ENCODE measurements at places on chromosomes 3 and 15. TPM values are rescaled to one million over a fixed set of nuclear protein-coding genes. Genes with fewer than 3 reads are reported as not detected.

Gene TRH
- total RNA-seq = not detected

Gene RASGRP1
- total RNA-seq = 173 TPM

Gene KBTBD13
- total RNA-seq = not detected

DNA sequence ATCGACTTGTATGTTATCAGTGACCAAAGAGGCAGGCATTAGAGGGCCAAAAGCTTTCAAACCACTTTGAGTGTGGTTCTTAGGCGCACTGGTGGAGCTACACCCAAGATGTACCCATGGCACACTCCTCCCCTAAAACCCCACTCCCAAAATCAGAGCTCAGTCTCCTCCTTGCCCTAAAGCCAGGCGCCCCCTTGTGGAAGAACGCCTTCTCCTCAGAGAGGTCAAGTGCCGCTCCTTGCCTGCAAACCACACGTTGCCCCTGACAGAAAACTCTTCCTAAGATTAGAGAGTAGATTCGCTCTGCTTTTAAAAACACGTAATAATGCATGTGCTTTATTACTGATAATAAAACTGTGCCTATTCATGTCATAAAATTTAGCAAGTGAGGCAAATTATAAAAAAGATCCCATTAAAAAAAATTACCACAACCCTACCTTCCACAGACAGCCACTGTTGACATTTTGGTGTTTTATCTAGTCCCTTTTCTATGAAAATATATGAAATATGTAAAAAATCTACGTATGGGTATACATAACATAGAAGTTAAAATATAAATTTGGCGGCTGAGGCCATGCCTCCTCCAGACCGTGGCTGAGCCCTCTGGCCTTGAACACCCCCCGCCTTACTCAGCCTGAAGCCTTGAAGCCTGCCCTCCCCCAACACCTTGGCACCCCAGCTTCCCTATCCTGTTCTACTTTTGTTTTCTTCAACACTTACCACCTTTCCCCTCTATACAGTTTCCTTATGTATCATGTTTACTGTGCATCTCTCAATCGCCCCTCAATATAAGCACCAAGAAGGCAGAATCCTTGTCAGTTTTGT, 33.5 kb downstream of the BCL2L10 start:
- DNase-seq = peak; percentile 88

Gene SNX22
- 0.60 TPM for total RNA-seq

GRCh38 chr15:78943692-78944091, 1.2 kb downstream of the CTSH start:
- no peak for DNase-seq

Gene GXYLT2
- 0.23 TPM for total RNA-seq

Gene SPTBN5
- total RNA-seq = 1.7 TPM

GRCh38 chr15:72965671-72966070, 86.6 kb upstream of the NEO1 start:
- no peak for DNase-seq

- DNase-seq = no peak
Observed at GRCh38 chr15:92745845-92746271, 90.3 kb upstream of the FAM174B start.

GRCh38 chr15:94793641-94794040, 562.3 kb downstream of the MCTP2 start:
- no peak for DNase-seq

GRCh38 chr3:143535994-143536784, 312.1 kb downstream of the SLC9A9 start:
- DNase-seq = no peak

DNA sequence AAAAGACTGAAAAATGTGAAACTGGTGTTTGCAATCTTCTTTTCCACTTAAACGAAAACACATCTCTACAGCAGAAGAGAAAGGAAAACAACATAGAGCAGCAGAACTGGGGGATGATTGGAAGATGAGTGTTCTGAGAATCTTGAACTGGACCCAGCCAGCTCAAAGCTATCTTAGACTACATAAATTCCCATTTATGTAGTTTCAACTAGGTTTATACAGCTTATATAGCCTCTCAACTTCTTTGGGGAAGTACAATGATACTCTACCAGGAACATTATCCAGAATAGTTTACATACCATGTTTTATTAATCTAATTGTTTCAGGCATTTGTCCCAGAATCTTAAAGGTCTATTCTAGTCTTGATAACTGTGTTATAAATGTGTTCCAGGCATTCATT, 658.2 kb upstream of the LMCD1 start:
- no peak for DNase-seq

DNA sequence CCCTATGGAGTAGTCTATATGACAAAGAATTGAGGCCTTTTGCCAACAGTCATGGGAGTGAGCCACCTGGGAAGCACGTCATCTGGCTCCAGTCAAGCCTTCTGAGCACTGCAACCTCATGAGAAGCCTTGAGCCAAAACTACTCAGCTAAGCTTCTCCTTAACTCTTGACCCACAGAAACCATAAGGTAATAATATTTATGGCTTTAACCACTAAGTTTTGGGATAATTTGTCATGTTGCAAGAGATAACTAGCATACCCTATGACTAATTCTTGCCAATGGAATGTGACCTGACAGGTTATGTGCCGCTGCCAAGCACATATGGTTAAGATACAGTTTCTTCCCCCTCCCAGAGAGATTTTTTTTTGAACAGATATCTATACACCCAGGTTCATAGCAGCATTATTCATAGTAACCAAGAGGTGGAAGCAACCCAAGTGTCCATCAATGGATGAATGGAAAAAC, 11.8 kb upstream of the SLC6A11 start:
- DNase-seq = no peak

DNA sequence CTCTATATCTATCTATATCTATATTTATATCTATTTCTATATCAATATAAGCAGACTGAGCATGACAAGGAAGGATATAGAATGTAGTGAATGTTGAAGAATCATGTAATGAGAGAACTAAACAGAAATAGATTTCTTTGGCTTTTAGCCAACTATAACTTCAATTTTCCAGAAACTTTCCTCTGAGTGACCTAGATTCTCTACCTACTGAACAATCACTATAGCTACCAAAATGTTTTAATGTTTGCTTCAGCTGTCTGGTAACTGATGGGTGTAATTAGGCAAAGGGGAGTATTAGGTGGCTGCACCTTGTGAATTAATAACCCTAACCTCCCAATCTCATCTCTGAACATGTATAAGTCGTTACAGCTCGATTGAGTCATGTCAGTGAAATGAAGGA, 76.4 kb upstream of the ROBO1 start:
- no peak for DNase-seq

- DNase-seq = no peak
Observed at GRCh38 chr3:49718858-49719213, 648 bp downstream of the AMIGO3 start.

- DNase-seq = no peak
Observed at GRCh38 chr3:102449341-102449740, 14.5 kb downstream of the ZPLD1 start.

GRCh38 chr3:11514191-11514821, 129.4 kb downstream of the VGLL4 start:
- DNase-seq = no peak

Gene NPAP1
- total RNA-seq = not detected

GRCh38 chr3:12423131-12423530, 61.1 kb upstream of the TSEN2 start:
- no peak for DNase-seq

- DNase-seq = no peak
Observed at GRCh38 chr3:197444793-197445379, 110.9 kb downstream of the BDH1 start.

Gene ACOX2
- not detected for total RNA-seq

DNA sequence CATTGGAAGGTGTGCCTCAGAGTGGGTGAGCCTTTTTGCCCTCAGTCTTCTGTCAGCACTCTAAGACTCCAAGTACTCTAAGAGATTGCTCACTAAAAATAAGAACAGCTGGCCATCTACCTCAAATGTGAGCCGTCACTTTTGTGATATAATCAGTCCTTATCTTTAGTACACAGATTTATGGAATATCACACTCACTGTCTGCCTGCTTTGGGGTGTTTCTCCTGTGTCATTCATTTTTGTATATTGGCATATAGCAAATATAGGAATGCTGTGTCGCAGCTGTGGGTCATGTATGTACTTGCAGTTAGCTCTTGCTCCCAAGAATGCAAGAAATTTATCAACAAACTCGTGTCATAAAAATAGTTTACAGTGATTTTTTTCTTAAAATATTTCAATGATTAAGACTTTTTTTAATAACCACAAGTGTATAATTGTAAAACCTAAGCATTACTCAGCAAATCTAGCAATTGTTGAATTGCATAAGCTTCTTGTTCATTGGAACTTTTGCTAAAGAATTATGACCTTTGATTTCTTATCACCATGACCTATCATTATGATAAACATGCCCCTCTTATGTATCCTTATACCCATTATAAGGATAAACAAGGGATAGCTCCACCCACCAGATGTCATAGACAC, 18.8 kb downstream of the SETD5 start:
- DNase-seq = no peak

DNA sequence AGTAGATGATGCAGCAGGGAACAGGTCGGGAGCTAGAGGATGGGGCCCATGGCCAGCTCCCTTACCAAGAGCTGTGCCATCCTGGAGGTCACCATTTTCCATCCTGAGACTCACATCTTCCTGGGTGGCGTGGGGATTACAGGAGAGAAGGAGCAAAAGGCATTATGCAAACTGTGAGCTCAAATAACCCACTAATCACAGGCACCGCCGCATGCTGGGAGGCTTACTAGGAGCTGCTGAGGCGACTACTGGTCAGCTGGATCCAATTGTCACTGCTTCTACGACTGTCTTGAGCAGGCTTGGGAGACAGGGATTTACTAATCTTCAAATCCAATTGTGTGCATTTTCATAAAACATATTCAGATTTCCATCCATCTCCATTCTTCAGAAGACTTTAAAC, 12.5 kb upstream of the KBTBD12 start:
- no peak for DNase-seq

DNA sequence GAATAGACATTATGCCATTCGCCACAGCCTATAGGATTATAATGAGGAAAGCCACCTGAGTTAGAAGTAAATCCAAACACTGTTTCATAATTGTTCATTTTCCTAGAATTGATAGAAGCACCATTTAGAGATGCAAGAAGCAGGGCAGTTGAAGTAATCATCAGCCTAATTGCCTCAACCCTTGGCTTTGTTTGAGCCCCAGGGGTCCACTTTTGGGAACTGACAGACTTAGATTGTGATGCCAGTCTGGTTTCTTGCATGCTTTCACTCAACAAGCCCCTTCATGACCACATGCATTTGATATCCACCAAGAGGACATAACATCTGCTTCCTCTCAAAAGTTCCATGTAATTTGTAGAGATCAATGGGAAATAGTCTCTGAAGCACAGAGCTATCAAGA, 97.2 kb upstream of the COL8A1 start:
- no peak for DNase-seq

GRCh38 chr3:168156479-168156878, 60.8 kb upstream of the GOLIM4 start:
- no peak for DNase-seq

Gene FBN1
- total RNA-seq = 0.50 TPM

Gene ROPN1
- not detected for total RNA-seq

DNA sequence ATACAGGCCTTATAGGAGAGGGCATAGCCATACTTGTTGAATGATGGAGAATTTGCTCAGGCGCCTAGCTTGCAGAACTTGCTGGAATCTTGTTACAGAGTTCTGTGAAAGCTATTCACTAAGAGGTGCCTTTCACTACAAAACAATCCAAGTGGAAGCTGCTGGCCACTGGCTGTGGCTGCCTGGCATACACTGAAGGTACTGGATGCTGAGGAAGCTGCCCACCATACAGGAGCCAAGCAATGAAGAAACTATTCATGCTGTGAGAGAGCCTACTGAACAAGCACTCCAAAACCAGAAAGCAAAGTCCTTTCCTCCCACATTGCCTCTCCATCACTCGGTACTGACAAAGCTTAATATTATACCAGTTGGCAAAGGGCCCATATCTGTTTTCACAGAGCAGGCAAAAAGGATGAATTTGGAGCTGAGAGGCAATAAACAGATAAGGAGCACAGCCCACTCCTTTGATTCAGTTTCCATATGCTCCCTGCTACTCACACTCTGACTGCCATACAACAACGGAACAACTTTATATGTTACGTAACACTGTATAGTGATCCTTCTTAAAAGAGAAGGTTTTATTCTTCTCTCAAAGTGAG, 192.6 kb upstream of the ALCAM start:
- no peak for DNase-seq

Gene GPR27
- total RNA-seq = 0.90 TPM

GRCh38 chr3:120111898-120112297, 17.7 kb upstream of the GSK3B start:
- no peak for DNase-seq

- DNase-seq = no peak
Observed at GRCh38 chr15:77187751-77188464, 117.0 kb upstream of the TSPAN3 start.

Gene CHST13
- not detected for total RNA-seq

Gene GNAT1
- total RNA-seq = not detected

Data from activated T-cell treated with anti-CD3 and anti-CD28 coated beads, Interleukin-2, amount 50 U/mL, for 72 hours (primary cell).